Esophagus muscularis mucosa (tissue), 4 donors: ENCODE measurements at places on chromosomes 7 and 10. TPM values are rescaled to one million over a fixed set of nuclear protein-coding genes. Genes with fewer than 3 reads are reported as not detected.

CAMK2B gene
- 1.2 TPM for total RNA-seq

TFPI2 gene
- total RNA-seq = 3.2 TPM

PIP4K2A gene
- 32.7 TPM for total RNA-seq

POLR2J gene
- 27.3 TPM for total RNA-seq

GIMAP1 gene
- 13.0 TPM for total RNA-seq

ARHGAP22 gene
- total RNA-seq = 6.3 TPM

ENO4 gene
- not detected for total RNA-seq

CCDC172 gene
- total RNA-seq = not detected

ZNF488 gene
- not detected for total RNA-seq
